GOT3 (cell line): ENCODE measurements at places on chromosomes 5 and 9.

DNA sequence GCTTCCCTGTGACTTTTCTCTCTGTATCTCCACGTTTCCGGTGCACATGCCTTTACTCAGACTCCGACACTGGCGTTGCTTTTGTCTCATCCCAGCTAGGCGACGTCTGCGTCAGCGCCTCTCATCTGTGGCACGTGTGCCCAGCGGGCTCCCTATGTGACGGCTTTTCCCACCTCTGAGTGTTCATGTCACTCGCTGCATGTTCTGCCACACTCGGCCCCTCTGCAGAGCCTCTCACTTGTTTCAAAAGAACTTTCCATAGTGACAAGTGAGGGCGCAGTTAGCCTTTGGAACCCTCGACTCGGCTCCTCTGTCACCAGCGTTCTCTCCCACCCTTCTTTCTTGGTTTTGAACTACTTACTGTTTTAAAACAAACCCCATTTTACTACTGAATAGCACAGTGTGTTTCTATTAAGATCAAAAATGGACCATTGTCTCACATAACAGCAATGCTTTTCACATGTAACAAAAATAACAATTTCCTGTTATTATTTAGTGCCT is 113.4 kb upstream of the CACNA1B start:
- DNase-seq = no peak

GRCh38 chr5:154486427-154486866 is 8.4 kb upstream of the HAND1 start:
- DNase-seq = no peak

DNA sequence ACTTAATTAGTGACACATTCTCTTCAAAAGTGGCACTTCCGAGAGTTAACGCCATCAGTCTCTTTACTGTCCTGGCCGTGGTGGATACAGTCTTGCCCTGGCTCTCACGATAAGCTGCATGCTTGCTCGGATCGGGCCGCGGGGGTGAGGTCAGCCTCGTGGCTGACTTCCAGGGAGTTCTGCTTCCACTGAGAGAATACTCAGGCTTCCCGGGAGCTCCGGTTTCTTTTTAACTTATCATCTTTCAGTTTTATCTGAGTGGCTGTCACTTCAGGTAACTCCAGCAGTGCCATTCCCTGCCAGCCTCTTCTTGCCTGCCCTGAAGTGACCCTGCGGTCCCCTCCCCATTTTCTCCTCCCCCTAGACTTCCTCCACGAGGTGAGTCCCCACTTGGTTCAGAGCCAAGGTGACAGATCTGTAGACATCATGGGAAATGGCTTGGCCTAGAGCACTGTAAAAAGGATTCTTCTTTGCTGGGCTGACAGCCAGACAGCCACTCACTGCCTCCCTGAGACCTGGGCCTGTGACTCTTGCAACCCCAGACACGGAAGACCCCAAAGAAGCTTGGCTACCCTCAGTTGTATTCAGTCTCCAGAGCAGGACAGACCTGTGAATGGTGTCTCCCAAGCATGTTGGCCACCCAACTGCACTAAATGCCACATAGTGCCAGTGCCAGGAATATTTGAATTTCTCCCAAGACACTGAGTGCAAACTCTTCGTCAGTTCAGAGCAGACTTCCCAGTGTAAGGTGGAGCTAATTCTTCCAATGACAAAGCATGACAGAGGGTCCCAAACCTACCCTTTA is 95.1 kb downstream of the DAPK1 start:
- peak; percentile 3 for DNase-seq

- no peak for DNase-seq
Measured at GRCh38 chr9:6302417-6302816, 25.8 kb upstream of the TPD52L3 start.

- DNase-seq = no peak
Measured at GRCh38 chr9:100848726-100849125, 179.8 kb upstream of the PLPPR1 start.

GRCh38 chr9:88990041-88990728 is 1.1 kb upstream of the S1PR3 start:
- DNase-seq = no peak

GRCh38 chr9:14211564-14211963 is 102.4 kb downstream of the NFIB start:
- no peak for DNase-seq

GRCh38 chr5:40685976-40686486 is 6.3 kb downstream of the PTGER4 start:
- DNase-seq = no peak

- no peak for DNase-seq
Measured at GRCh38 chr5:96933764-96934707, 1.8 kb upstream of the LNPEP start.

- DNase-seq = no peak
Measured at GRCh38 chr5:150263375-150263775, 26.2 kb downstream of the CAMK2A start.

- DNase-seq = no peak
Measured at GRCh38 chr5:134572811-134573210, 47.3 kb downstream of the JADE2 start.

GRCh38 chr9:14585730-14586473 is 107.3 kb downstream of the ZDHHC21 start:
- no peak for DNase-seq
